ENCODE measurements at places on chromosomes 13 and 19.

DNA sequence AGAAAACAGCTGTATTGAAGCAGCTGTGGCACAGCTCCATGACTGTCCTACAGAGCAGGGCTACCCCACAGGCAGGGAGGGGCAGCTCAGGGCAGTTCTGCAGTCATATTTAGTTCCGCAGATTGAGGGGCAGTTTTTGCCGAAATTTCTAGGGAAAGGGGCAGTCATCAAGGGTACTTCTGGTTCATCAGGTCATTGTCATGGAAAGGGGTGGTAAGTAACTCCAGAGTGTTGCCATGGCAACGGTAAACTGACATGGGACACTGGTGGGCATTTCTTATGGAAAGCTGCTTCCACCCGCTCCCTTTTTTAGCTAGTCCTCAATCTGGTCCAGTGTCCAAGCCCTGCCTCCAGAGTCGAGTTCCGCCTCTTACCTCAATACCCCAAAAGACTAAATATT lies 702.8 kb downstream of the LIG4 start:
- DNase-seq, result no peak

DNA sequence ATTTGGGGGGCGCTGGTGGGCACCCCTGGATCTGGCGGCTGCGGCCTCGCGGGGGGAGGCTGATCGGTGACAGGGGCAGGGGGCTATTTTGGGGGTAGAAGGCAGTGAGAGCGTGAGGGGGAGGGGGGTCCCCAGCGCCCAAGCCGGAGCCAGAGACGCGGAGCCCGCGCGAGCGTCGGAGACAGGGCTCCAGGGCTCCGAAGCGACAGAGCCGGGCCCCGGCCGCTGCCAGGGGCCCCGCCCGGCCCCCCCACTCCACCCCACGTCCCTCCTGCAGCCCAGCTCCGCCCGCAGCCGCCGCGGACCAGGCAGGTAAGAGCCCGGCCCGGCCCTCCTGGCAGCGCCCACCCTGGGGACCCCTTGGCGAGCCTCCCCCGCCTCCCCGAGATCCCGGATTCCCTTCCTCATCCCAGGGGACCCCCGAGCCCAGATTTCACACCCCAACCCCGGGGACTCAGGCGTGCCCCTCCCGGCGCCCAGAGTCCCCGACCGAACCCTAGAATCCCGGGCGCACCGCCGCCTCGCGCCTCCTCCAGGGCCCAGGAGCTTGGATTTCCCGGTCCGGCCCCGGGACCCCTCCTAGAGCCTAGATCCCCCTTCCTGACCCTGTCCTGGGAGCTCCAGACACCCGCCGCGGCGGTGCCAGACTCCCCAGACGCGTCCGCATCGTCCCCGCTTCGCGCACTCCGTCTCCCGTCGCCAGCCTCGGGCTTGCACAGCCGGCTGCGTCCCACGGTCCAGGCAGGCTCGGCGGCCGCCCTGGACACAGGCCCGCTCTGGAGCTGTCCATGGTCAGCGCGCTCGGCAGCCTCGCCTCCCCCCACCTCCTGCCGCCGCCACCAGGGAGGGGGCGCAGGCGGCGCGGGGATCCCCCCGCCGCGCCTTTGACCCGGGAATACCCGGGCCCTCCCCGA lies at the start of gene PPFIA3:
Gene PPFIA3, plus strand, starts transcription at position 134 of the 914 bp plus-strand sequence. CDS start 8,330 bp downstream, outside the sequence.
- DNase-seq, result no peak

DNA sequence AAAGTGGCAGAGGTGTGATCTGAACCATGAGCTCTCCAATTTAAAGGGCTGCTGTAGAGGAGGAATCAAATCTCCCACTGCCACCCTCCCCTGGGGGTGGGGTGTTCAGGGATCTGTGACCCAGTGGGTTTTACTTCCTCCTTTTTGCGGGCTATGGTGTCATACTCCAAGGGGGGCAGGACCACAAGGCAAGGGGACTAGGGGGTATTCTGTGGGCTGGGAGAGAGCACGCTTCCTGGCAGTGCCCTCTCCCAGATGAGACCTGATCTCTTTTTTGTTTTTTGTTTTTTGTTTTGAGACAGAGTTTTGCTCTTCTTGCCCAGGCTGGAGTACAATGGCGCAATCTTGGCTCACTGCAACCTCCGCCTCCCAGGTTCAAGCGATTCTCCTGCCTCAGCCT lies 10.3 kb downstream of the PLD3 start:
- DNase-seq, result peak; percentile 31

GRCh38 chr19:33469171-33470039 lies 52.2 kb downstream of the PEPD start:
- DNase-seq, result no peak

- DNase-seq, result no peak
Measured at GRCh38 chr19:16544473-16545231, 2.4 kb upstream of the CHERP start.

DNA sequence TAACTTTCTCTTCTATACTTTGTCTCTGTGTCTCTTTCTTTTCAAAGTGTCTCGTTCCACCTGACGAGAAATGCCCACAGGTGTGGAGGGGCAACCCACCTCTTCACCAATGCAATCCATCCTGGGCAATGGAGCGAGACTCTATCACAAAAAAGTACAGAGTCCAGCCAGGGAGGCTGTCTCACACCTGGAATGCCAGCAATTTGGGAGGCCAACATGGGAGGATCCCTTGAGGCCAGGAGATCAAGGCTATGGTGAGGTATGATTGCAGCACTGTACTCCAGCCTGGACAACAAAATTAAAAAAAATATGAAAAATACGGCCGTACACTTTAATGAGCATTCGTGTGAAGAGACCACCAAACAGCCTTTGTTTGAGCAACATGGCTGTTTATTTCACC lies 2.8 kb upstream of the ZNF600 start:
- DNase-seq, result no peak

DNA sequence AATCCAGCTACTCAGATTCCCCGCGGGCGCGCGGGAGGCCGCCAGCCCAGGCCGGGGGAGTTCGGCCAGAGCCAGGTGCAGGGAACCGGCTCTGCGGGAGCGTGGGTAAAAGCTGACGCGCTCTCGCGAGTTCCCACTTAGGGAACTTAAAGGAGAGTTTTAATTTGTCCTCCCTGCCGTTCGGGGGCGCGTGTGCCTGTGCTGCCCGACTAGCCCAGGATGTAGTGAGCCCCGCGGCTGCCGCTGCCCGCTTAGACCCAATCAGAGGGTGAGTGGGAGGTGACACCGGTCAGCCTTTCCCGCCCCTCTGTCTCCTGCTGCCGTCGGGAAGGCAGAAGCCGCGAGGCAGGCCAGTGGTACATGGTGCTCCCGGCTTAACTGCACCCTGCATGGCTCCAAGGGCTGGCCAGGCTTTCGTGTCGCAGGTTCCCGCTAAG lies 36.0 kb upstream of the NEK3 start:
- peak; percentile 14 for DNase-seq

GRCh38 chr19:12484011-12484370 lies 625 bp downstream of the ZNF709 start:
- no peak for DNase-seq

DNA sequence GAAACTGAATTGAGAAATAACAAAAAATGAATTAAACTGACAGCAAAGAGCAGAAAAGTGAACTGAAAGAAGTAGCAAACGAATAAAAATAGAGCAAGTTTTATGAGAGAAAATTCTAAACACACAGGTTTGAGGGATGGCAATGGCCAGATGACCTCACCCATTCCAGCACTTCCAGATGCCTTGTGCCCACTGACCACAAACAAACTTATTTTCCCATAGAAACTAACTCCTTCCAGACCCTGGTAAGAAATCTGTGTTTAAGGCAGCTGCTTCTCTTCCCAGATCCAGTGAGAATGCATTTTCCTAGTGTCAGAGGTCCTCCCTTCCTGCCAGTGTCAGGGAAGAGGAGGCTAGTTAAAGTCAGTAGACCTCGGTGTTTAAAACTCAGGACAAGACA lies 51.7 kb downstream of the RXFP2 start:
- DNase-seq, result no peak

DNA sequence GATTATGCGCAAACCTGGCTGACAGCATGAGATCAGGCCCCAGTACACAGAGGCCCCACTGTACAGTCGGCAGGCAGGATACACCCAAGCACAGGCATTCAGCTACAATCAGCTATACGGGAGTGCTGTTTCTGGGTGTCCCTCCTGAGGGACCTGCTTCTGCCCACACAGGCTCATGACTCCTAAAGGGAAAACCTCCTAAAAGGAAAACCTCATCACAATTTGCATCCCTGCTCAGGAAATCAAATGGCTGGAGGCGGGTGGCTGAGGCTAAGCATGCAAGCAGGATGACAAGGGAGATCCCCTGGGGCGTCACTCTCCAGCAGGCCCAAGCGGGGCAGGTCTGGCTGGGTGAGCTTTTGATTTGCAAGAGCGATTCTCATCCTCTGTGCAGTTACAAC lies 99.8 kb downstream of the CRYL1 start:
- no peak for DNase-seq

- no peak for DNase-seq
Measured at GRCh38 chr13:40590112-40590862, 76.2 kb downstream of the FOXO1 start.

GRCh38 chr19:13839130-13839937 lies 37.6 kb upstream of the NANOS3 start:
- peak; percentile 82 for DNase-seq

- no peak for DNase-seq
Measured at GRCh38 chr13:47237571-47237970, 340.7 kb upstream of the HTR2A start.

DNA sequence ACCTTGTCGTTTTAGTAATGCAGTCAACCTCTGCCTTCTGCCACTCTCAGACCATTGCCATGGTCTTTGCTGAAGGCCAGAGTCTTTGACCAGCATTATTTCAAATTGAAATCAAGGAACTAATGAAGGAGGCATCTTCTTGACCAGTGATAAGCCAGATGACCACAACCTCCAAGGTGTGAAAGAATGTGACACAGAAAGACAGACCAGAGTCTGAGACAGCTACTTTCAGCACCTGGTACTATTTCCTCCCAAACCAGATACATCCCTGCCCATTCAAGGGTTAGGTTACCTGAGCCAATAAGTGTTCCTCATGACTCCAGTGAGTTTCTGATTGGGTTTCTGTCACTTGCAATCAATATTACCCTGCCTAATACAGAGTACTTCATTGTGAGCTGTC lies 20.3 kb upstream of the RNASEH2B start:
- DNase-seq, result no peak

DNA sequence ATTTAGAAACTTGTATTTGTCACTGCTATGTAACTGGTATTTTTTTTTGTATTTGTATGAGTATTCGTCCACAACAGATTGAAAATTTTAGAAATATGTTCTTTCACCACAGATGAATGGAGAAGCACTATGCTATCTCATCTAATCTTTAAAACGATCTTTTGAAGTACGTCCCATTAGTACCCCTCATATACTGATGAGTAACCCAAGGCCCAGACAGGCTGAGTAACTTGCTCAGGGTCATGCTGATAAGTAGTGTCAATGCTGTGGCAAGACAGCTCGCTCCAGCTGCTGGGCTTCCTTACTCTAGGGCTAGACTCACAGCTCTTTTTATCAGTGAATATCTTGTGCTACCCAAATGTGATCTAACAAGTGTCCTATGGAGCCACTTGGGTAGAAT lies 154.2 kb downstream of the SUCLA2 start:
- DNase-seq, result no peak
